CMK (cell line): ENCODE measurements at places on chromosomes 3 and 15.

DNA sequence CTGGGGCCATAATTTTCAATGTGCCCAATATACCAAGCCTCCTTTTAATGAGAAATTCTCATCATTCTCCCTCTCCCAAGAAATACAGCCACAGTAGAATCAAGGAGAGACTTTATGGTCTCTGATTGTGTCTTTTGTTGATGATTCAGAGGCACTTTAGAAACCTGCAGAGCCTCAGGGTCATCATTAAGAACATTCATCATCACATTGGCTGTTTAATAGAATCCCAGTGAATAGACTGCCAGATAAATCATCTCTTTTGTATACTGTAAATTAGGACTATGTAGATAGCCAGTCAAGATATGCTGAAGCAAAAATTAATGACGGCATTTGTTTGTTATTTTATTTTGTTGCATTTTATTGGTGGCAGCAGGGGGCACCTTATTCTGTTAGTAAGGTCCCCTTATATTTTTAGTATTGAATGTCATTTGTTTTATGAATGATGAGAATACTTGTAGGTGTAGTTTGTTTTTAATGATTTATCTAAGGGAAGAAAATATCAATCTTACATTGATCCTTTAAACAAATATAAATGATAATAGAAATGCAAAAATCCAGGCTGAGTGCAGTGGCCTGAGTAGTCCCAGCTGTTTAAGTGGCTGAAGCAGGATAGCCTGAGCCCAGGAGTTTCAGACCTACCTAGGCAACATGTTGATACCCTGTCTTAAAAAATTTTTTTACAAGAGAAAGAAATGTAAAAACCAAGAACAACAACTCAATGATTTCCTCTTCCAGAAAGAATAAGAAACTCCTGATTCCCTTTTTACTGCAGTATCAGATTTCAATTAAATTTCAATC is 138.8 kb downstream of the ZBBX start:
- DNase-seq, result no peak

GRCh38 chr3:52004163-52004787 is 8.6 kb upstream of the RPL29 start:
- DNase-seq, result no peak

- no peak for DNase-seq
Observed at GRCh38 chr3:16439848-16440708, 73.4 kb downstream of the RFTN1 start.

GRCh38 chr3:123789760-123790159 is 94.4 kb downstream of the MYLK start:
- DNase-seq, result no peak

- DNase-seq, result no peak
Observed at GRCh38 chr3:122103821-122104514, 48.8 kb downstream of the CD86 start.

DNA sequence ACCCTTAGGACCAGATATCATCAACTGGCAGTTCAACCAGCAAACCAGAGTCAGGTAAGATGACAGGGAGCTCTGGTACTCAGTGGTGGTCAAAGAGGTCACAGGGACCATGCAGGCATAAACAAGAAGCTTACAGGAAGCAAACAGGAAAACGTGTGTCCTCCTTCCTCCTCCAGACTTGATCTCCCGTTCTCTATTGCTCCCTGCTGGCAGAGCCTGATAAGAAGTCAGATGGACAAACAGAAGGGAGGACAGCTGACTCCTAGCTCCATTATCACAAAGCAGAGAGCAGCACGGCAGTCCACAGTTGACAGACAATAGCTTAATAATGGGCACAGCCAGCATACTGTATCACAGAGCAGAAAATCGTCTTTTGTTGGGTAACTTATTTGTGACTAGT is 156.5 kb upstream of the SLC2A2 start:
- peak; percentile 79 for DNase-seq

DNA sequence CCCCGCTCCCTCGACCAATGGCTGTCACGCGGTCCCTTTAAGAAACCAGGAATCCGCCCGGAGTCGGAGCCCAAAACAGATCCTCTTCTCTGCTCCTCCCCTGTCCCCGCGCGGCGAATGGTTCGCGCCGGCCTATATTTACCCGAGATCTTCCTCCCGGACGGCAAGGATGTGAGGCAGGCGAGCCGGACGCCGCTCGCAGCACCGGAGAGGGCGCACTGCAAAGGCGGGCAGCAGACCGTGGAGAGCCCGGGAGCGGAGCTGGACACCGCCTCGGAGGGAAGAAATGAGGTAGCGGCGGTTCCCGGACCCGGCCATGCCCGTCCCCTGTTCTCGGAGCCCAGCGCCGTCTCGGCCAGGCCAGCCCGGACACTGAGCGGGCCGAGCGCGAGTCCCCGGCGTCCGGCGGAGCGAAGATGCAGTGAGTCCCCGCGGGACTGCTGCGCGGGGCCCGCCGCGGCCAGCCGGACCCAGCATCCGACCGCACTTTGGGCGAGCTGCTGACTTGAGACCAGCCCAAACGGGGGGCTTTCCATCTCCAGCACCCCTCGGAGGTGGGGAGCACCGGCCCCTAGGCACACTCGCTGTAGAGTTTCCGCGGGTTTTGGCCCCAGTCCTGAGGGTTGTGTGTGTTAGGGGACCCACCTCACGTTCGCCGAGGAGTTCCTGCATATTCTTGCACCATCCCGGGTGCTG is at the start of gene FAM43A:
FAM43A (plus strand) TSS at position 166 of the 696 bp plus-strand sequence. CDS start 944 bp downstream, outside the sequence.
- DNase-seq, result peak; percentile 64

GRCh38 chr15:88057836-88058235 is 198.7 kb downstream of the NTRK3 start:
- DNase-seq, result no peak

GRCh38 chr15:61318802-61319525 is 89.9 kb upstream of the RORA start:
- DNase-seq, result no peak

DNA sequence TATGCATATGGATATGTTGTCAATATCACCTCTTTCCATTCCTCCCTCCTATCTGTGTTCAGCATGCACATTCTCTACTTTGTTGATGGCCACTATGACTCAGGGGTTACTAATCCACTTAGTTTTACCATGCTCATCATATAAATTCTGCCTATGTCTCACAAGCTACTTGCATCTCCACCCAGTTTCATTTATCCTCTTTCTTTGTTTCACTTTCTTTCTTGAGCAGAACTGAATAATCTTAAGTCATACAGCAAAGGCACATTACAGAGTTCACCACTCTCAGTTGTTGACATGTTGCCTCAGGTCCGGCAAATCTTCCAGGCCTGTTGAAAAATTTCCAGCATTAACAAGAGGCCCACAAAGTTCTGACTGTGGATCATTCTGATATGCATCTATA is 71.5 kb downstream of the SSR3 start:
- no peak for DNase-seq

DNA sequence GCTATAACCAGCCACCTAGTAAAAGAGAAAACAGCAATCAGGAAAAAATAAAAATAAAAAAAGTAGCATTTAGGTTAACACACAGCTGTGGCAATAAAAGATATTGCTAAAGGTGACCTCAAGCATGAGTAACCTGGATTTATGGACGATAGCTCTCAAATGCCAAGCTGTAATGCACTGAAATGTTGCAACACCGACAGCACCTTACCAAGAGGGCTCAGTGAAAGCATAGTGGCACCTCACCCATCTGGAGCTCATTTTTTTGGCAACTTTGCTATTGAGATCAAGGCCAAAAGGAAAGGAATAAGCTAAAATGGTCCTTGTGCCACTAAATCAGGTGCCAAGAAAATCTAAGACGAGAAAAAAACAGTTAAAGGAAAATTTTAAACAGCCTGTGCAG is 2.5 kb downstream of the HACD2 start:
- DNase-seq, result no peak

DNA sequence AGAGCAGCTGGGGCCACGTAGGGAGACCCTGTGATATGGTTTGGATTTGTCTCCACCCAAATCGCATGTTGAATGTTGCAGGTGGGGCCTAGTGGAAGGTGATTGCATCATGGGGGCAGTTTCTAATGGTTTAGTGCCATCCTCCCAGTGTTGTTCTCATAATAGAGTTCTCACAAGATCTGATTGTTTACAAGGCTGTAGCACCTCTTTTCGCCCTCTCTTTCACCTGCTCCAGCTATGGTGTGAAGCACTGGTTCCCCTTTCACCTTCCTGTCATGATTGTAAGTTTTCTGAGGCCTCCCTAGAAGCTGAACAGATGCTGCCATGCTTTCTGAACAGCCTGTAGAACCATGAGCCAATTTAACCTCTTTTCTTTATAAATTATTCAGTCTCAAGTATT is 198.9 kb upstream of the CBLB start:
- no peak for DNase-seq

GRCh38 chr3:25817638-25818037 is 27.7 kb downstream of the OXSM start:
- no peak for DNase-seq

- peak; percentile 5 for DNase-seq
Observed at GRCh38 chr15:55434989-55435825, 26.9 kb downstream of the PIERCE2 start.

GRCh38 chr15:44286814-44287452 is 1.6 kb upstream of the GOLM2 start:
- DNase-seq, result no peak

DNA sequence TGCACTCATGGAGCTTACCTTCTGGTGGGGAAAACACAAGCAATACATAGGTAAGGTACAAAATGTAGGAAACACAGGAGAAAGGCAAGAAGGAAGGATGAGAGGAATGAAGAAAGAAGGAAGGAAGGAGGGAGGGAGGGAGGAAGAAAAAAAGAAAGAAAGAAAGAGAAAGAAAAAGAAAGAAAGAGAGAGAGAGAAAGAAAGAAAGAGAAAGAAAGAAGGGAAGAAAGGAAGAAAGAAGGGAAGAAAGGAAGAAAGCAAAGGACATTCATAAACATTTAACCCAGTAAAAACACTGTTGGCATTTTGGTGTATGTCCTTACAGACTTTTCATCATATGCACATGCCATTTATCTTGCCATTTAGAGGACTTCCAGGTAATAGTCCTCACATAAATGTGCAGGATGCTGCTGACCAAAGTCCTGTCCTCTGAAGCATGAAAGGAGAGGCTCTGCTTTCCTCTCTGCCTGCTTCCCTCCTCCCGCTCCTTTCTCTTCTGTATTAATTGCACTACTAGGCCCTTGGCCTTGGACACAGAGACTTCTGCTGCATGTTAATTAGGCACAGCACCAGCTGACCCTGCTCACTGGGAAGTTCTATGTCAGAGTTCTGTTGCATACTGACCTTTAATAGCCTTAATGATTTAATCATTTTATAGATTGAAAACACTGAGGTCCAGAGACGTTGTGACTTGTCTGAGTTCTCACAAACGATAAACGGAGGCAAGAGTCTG is 29.7 kb upstream of the NDUFB4 start:
- DNase-seq, result no peak

DNA sequence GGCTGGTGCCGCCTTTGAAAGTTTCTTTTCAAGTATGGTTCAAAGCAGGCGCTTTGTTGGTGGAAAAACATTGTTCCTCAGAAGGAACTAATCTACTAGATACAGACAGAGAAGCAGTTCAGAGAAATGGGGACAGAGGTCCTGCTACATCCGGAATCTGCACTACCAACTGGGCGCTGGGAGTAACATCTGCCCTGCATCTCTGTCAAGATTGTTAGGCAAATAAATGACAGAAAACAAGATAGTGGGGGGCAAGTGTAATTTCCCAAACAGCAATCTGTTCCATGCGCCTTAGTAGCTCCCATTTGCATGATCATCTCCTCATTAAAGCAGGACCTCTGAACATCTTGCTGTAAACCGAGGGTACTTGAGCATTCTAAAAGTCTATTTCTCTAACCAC is 17.4 kb downstream of the TLE3 start:
- no peak for DNase-seq

DNA sequence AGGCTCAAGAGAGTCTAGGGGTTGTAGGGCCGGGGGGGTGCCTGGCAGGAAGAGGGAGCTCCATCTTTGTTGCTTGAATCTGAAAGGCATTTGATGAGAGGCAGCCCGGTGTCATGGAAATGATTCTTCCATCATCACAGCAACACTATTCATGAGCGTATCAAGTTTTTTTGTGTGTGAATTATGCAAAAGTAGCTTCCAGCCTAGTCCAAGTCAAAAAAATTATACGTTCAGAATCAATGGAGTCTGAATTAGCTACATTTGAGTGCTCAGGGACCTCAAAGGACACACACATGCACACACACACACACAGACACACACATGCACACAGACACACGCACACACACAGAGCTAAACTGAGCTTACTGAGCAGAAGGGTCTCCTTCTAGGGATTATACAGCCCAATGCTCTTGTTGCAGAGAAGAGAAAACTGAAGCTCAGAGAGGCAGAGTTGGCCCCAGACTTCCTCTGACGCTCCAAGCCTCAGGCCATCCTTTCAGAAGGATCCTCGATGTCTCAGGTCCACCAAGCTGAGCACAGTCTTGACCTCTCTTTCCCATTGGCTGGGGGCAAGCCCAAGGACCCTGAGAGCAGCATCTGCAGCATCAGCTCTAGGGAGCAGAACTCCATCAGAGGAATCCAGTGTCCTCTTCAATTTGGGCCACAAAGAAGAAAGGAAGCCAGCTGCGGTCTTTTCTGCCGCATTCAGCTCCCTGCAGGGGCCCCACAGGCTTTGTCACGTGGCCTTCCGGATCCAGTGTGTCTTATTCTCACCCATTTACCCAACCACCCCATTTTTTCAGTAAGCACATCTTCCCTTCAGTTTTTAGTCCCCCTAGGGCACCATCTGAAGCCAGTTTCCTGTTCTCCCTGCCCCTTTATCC is 228.0 kb downstream of the UACA start:
- peak; percentile 54 for DNase-seq

- no peak for DNase-seq
Observed at GRCh38 chr15:79206940-79207339, 75.6 kb upstream of the ANKRD34C start.

GRCh38 chr3:179729086-179729485 is 76.2 kb downstream of the USP13 start:
- DNase-seq, result no peak

DNA sequence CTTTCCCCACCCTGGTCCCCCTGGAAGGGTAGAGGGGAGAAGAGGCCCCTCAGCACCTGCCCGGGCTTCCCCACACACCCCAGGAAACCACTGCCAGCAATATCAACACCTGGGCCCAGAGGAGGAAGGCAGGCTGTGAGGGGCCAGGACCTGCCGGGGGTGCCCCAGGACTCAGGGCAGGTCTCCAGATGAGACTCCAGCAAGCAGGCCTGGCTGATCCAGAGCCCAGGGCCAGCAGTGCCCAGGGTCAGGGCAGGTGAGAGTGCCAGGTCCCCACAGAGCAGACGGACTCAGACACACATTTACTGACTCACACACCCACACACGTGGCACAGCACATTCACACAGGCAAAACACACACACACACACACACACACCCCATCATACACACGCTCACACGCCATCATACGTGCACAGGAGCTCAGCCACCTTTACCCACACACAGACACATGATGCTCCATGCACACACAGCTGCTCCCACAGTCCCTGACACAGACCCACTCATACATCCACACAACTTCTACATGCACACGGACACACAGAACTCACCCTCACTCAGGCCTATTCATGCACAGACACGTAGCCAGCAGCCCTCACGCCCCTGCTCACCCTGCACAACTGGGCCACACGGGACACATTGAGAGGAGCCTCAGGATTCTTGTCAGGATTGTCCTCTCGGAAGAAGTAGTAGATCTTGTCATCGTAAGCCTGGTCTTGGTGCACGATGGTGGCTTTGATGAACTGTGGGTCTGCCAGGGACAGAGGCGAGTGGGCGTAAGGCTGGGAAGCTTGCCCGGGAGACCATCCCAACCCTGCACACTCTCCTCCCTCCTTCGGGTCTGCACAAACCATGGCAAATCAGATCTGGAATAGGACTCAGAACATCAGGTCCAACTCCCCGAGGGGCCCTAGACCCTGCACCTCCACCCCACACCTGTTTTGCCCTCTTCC is 17.5 kb downstream of the SEMA7A start:
- no peak for DNase-seq
